ENCODE measurements at places on chromosomes 2 and 18.

- peak; percentile 78 for DNase-seq
Measured at GRCh38 chr2:12168791-12169388, 422.5 kb downstream of the LPIN1 start.

DNA sequence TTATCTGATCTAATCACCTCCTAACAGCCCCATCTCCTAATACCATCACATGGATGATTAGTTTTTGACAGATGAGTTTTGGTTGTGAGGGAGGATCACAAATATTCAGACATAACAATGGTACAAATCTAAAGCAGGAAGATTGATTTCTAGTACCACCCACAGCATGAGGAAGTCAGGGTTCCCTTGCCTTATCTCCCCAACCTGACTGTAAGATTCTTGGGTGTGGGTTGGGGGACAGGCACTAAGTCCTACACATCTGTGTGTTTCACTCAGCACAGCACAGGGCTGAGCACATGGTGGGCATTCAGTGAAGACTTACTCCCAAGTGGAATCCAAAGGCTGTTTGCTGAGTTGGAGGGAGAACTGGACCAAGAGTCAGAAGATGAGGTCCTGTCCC lies 93.8 kb upstream of the CXCR4 start:
- DNase-seq = no peak

DNA sequence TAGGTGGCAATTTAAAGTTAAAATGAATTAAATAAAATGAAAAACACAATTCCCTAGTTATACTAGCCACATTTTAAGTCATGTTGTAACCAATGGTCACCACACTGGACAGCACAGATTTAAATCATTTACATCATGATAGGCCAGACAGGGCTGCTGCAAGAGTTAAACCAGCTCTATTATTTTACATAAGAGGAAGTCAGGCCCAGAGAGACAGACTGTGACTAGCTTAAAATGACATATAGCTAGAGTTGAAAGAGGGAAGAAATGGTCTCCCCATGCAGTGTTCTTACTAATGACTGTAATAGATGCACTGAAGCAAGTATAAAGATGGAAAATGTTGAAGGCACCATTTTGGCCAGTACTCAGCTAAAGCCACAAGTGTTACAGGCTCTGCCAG lies 69.6 kb downstream of the SLC66A3 start:
- DNase-seq = no peak

DNA sequence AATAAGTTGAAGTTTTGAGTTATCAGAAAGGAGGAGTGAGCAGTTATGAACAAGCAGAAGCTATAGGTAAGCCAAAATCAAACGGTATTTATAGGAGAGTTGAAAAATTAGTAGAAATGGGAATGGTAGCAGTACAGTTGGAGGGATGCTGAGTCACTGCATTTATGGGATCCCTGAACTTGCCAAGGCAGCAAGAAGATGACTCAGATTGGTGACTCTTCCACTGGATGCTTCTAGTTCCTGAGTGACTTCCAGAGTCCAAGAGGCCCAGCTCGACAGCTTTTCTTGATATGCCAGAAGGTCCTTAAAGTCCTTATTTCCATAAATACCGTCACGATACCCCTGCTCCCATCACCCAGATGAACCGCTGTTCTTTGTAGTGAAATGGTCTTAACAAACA lies 31.1 kb upstream of the ACTR3 start:
- DNase-seq = peak; percentile 87

- DNase-seq = peak; percentile 89
Measured at GRCh38 chr2:202317080-202317857, 51.7 kb downstream of the NOP58 start.

DNA sequence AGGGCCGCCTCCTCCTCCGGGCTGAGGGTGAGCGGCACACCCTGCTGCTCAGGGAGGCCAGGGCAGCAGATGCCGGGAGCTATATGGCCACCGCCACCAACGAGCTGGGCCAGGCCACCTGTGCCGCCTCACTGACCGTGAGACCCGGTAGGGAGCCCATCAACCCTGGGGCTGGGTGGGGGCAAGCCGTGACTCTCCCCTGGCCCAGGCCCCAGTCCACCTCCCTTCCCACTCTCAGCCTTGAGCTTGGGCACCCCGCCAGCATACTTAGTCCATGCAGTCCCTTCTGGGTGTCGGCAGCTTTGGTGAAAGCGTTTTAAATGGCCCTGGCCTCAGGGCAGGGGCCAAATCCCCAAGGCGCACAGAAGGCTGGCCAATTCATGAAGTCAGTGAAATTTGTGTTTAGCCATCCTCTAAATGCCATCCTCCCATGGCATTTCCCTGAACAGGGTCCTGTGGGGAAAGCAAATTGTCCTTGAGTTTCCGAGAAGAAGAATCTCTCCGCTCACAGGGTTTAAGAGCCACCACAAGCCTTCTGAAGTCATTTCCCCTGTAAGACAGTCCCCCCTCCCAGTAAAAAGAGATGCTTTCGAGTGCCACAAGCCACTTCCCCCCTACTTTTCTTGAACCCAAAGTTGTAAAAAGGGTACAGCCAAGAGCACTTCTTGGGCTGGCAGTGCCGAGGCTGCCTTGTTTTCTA lies 17.2 kb downstream of the SPEG start:
- peak; percentile 40 for DNase-seq

GRCh38 chr2:201779901-201780673 lies 646 bp downstream of the ALS2 start:
- peak; percentile 10 for DNase-seq

GRCh38 chr18:57744211-57744694 lies 58.9 kb downstream of the ATP8B1 start:
- DNase-seq = no peak

- DNase-seq = no peak
Measured at GRCh38 chr2:240582781-240583180, 3.8 kb upstream of the CAPN10 start.

GRCh38 chr18:26511339-26512071 lies 36.8 kb downstream of the KCTD1 start:
- no peak for DNase-seq

- DNase-seq = peak; percentile 65
Measured at GRCh38 chr2:235639885-235640284, 146.0 kb downstream of the AGAP1 start.

DNA sequence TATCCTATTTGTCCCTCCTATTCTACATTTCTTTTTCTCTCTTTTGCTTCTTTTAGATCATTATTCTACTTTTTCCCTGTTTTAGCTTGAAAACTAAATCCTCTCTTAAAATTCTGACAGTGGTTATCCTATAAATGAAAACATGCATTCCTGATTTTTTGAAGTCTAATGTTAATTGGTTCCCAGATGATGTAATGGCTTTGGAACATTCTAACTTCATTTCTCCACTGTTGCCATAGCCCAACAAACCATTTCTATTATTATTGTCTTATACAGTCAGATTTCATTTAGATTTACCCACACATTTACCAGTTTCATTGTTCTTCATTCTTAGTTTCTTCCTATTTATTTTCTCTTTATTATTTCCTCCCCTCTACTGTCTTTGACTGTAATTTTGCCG lies 36.5 kb downstream of the SIGLEC15 start:
- DNase-seq = no peak

GRCh38 chr18:59867337-59868104 lies 32.3 kb upstream of the PMAIP1 start:
- DNase-seq = peak; percentile 36

- no peak for DNase-seq
Measured at GRCh38 chr2:124520953-124521352, 495.9 kb downstream of the CNTNAP5 start.

- DNase-seq = no peak
Measured at GRCh38 chr2:83386549-83386948, 1072.5 kb downstream of the SUCLG1 start.

- no peak for DNase-seq
Measured at GRCh38 chr2:45396671-45397070, 214.4 kb downstream of the SRBD1 start.

- no peak for DNase-seq
Measured at GRCh38 chr18:9960258-9960904, 46.6 kb downstream of the VAPA start.

GRCh38 chr2:69384618-69385081 lies 2.4 kb downstream of the GFPT1 start:
- peak; percentile 70 for DNase-seq

GRCh38 chr2:42025151-42025582 lies 22.7 kb upstream of the PKDCC start:
- peak; percentile 57 for DNase-seq

DNA sequence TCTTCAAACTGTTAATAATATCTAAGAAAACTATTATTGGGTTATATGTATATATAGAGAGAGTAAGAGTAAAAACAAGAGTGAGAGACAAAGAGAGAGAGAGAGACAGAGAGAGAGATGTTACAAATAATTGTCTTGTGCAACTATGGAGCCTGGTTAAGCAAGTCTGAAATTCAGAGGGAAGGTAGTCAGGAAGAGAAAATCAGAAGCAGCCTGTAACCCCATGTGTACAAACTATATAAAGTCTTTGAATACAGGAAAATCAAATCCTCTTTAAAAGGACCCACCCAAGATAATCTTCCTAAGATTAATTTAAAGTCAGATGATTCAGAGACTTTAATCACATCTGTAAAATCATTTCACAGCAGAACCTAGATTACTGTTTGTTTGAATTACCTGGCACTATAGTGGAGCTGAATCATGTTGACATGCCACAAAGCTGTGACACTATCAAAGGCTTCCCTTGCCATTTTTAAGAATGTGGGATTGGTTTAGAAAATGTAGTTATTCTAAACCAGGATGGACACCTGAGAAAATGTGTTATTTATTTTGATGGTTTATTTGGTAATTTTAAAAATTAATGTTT lies 301.7 kb upstream of the FSIP2 start:
- DNase-seq = peak; percentile 67

GRCh38 chr2:85796341-85797262 lies 42.8 kb downstream of the ATOH8 start:
- peak; percentile 34 for DNase-seq

GRCh38 chr18:685438-685837 lies 27.0 kb downstream of the ENOSF1 start:
- no peak for DNase-seq

GRCh38 chr18:79217979-79218604 lies 148.9 kb downstream of the ATP9B start:
- DNase-seq = peak; percentile 53

DNA sequence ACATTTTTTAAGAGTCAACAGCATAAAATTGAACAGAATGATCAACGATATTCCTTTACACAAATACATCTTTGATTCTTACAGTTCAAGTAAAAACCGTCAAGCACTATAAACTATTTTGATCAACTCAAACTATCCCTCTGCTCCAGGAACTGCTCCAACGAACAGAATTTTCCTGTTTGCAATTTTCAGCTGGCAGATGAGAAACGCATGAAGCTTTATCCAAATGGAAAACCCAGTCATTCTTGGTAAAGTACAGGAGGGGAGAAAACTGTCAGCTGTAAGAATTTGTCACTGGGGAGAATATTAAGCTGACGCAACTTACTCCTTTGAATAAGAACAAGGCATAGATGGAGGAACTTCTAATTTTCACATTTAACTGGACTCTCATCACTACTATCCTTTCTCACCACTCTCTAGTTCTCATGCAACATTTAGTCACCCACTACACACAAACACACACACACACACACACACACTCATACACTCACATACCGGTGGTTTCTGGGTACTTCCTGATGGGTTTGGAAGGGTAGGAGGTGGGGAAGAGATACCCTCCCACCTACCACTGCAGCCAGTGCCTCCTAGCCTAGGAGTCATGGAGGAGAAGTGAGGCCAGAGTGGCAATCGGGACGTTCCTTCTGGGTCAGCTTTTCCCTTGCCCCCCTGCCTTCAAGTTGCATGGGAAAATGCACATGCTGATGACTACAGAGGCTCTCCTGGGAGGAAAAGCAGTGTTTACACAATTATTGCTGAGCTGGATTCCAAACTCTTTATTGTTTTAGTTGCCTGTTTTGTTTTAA lies 54.0 kb upstream of the SPATS2L start:
- peak; percentile 75 for DNase-seq

- DNase-seq = no peak
Measured at GRCh38 chr18:59624369-59624765, 72.9 kb downstream of the CCBE1 start.

GRCh38 chr2:73414696-73415095 lies 29.1 kb downstream of the ALMS1 start:
- DNase-seq = peak; percentile 59

DNA sequence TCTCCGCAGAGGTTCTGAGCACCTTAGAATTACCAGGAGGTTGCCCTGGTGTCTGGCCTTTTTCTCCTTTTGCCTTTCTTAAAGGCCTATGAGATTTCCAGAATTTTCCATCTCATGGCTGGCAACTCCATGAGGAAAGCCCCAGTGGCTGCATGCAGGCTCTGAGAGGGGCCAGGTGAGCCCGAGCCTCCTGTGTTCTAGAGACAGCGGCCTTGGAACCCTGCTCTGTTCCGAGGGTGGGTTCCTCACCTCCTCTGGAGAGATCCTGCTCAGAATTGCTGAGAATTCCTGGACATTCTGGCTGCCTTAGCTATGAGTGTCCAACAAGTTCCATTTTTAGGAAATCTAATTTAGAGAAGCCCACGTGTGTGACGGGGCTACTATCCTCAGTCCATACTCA lies 35.7 kb upstream of the HPCAL1 start:
- DNase-seq = no peak

DNA sequence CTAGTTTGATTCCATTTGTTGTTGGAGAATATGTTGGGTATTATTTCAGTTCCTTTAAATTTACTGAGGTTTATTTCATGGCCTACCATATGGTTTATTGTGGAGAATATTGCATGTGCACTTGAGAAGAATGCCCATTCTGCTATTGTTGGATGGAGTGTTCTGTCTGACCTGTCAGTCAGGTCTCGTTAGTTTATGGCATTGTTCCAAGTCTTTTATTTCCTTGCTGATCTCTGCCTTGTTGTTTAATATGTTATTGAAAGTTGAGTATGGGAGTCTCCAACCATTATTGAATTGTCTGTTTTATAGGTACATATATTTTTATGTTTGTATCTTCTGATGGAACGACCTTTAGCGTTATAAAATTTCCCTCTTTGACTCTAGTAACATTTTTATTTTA lies 86.3 kb downstream of the PTPN4 start:
- no peak for DNase-seq

- peak; percentile 37 for DNase-seq
Measured at GRCh38 chr18:54871231-54871630, 43.0 kb downstream of the RAB27B start.

DNA sequence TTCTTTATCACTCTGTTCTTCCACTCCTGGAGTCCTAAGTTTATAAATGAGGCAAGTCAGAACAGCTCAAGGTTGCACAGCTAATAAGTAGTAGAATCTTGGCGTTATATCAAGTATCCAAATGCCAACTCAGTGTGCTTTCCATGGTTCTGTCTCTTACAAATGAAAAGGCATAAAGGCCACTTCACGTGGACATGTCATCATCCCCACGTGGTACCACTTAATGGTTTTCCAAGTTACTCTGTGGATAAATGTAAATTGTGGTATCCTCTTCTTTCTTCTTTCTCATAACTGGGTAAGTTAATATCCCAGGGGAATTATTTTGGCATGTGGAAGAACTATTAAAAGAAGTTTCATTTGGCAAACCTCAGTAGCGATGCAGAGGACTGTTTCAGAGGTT lies 131.5 kb upstream of the L3MBTL4 start:
- DNase-seq = no peak

DNA sequence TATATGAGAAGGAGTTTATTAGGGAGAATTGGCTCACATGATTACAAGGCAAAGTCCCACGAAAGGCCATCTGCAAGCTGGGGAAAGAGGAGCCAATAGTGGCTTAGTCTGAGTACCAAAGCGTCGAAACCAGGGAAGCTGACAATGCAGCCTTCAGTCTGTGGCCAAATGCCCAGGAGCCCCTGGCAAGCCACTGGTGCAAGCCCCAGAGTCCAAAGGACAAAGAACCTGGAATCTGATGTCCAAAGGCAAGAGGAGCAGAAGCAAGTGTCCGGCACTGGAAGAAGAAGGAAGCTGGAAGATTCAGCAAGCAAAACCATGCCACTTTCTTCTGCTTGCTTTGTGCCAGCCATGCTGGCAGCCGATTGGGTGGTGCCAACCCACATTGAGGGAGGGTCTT lies 74.3 kb upstream of the NPAS2 start:
- DNase-seq = no peak

GRCh38 chr2:136141510-136142149 lies 23.7 kb upstream of the CXCR4 start:
- DNase-seq = no peak
